ENCODE measurements at places on chromosomes 1 and 21.

GRCh38 chr1:214846276-214846675, 236.3 kb upstream of the KCNK2 start:
- DNase-seq = no peak

GRCh38 chr1:26608895-26609294, 79.3 kb downstream of the RPS6KA1 start:
- DNase-seq = no peak

DNA sequence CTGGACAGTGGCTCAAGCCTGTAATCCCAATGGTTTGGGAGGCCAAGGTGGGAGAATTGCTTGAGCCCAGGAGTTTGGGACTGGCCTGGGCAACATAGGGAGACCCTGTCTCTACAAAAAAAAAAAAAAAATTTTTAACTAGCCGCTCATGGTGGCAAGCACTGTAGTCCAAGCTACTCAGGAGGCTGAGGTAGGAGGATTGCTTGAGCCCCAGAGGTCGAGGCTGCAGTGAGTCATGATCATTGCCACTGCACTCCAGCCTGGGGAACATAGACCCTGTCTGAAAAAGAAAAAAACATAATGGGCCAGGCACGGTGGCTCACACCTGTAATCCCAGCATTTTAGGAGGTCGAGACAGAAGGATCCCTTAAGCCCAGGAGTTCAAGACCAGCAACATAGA, 5.3 kb downstream of the SPATC1L start:
- DNase-seq = no peak

- no peak for DNase-seq
Observed at GRCh38 chr1:228072658-228073043, 9.9 kb upstream of the ARF1 start.

DNA sequence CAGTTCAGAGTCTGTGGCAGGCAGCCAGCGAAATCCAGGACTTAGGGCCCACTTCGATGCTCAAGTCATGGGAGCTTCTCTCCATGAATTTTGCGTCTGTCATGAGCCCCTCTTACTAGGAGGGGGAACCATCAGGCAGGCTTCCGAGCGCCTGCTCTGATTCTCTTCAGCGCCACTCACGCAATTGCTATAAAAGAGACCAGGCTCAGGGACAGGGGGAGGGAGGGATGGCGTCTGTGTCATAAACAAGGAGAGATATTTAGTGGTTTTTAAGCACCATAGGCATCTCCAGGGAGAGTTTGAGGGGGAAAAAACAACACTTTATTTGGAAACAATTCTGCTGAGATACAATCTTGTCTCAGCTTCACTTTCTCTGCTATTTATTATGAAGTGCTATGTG, 60.6 kb downstream of the NAV1 start:
- no peak for DNase-seq

DNA sequence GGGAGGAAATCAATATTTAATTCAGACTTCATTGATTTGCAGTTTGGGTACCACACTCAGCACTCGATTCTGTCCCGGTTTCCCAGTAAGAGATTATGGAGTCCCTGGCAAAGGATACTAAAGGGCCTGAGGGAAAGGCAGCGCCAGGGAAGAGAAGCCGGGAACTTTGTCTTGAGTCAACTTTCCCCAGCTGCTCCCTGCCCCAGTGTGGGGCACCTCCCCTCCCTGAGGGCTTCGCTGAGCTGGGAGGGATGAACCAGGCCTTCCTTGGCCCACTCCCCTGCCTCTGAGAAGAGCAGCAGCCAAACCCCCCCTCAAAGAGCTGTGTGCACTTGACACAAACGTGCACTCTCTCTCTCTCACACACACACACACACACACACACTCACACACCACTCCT, 32.6 kb downstream of the OPTC start:
- DNase-seq = no peak

- no peak for DNase-seq
Observed at GRCh38 chr21:36994501-36995158, 11.9 kb upstream of the RIPPLY3 start.

DNA sequence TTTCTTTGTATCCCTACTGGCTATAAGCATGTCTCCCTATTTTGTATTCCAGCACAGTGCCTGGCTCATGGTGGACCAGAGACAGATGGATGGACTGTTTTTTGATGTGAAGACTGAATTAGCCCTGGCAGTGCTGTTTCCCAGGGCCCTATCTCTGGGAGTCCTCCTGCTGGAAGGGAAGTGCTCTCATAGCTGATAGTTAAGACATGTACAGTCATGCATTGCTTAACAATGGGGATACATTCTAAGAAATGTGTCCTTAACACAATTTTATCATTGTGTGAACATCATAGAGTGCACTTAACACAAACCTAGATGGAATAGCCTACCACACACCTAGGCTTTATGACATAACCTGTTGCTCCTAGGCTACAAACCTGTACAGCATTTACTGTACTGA, 21.1 kb downstream of the TLCD4 start:
- DNase-seq = no peak

DNA sequence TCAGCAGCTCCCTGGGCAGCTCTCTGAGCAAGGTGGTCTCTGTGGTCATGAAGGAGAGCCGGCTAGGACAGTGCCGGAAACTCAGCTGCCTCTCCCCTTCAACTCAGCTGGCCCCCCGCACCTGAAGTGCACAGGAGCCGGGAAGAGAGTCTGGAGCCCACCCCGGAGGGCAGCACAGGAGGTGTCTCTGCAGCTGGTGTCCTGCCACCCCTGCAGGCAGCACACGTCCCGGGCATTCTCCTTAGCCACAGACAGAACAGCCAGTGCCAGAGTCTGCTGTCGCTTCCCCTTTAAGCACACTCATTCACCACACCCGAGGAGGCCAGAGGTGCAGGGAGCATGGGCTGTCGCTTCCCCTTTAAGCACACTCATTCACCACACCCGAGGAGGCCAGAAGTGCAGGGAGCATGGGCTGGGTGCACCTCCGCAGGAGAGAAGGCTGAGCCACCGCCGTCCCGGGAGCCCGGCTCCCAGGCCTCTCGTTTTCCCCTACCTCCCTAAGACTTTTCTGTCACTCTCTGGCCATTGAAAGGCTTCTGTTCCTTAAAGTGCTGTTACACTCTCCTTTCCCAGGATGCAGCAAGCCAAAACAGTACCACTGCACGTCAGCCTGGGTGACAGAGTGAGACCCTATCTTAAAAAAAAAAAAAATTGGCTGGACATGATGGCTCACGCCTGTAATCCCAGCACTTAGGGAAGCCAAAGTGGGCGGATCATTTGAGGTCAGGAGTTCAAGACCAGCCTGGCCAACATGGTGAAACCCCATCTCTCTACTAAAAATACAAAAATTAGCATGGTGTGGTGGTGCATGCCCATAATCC, 16.9 kb upstream of the SAMD11 start:
- DNase-seq = no peak

GRCh38 chr21:41506611-41507520, 1.1 kb downstream of the TMPRSS2 start:
- no peak for DNase-seq

DNA sequence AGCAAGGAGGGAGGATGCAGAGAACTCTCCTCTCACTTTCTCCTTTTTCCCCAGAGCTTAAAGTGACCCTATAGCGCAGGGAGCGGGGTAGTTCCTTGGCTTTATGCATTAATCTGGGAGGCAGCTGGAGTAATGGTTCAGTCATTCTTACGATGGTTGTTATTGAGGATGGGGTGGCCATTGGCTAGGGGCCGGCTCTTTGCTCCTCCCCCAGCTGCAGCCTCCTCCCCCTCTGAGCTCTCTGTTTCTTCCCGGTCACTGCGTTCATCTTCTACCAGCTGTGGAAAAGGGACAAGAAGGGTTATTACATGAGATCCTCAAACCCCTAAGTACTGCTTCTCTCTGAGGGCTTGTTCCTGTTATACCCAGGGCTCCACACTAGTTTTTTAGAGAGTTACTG, 8.6 kb downstream of the CERS2 start:
- no peak for DNase-seq

DNA sequence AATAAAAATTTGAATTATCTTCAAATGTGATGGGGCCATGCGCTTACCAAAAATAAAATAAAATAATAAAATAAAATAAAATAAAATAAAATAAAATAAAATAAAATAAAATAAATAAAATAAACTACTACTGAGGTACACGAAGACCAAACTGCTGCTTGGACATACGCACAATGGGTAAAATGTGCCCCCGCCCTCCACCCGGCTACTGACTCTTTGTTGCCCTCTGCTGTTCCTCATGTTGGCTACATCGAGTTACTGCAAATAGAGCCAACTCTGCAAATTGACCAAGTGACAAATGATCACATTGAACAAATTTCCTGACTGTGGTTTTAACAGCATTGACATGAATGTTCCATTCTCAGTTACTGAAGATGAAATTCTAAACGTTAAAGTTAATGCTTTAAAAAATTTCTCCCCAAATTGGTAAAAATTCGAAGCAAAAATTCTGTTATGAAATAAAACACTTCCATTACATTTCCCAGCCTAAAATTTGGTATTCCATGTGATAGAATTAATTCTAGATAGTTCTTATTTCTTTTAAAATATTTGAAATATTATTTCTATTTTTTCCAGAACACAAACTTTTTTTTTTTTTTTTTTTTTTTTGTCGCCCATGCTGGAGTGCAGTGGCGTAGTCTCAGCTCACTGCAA, 18.8 kb upstream of the MAP1LC3C start:
- DNase-seq = no peak

DNA sequence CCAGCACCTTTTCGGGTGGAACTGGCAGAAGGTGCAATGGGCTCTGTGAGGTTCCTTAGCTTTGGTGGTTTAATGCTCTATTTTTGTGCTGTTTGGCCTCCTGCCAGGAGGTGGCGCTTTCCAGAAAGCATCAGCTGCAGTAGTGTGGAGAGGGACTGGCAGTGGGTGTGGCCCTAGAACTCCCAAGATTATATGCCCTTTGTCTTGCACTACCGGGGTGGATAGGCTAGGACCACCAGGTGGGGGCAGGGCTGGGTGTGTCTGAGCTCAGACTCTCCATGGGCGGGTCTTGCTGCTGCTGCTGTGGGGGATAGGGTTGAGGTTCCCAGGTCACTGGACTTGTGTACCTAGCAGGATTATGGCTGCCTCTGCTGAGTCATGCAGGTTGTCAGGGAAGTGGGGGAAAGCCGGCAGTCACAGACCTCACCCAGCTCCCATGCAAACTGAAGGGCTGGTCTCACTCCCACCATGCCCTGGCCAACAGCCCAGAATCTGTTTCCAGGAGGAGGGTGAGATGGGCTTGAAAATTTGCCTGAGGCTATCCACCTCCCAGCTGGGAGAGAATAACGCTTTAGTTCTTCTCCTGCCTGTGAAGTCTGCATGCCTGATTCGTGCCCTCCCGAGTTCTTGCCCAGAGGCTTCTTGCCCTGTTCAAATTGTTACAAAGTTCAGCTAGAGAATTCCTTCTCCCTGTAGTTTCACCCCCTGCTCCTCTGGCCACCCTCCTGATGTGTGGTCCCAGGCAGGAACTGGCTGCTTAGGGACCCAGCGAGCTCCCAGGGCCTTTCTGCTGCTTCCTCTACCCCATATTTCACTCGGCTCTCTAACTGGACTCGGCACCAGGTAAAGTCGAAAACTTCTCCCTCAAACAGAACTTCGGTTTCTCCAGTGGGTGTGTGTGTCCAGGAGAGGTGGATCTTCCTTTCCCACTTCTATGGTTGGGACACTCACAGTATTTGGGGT, 76.5 kb upstream of the BTG3 start:
- peak; percentile 24 for DNase-seq

DNA sequence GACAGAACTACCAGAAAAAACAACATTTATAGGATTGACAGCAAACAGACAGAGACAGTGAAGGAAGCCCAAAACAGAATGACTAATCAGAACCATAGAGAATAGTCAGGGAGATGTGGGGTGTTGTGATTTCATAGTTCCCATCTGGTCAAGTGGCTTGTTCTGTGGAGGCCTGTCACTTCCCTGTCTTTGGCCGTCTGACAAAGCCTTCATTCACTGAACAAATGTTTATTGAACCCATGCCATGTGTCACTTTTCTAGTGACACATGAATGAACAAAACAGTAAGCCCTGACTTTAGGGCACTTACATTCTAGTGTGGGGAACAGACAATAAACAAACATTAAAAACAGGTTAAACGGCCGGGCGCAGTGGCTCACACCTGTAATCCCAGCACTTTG, 3.2 kb upstream of the SRRM1 start:
- no peak for DNase-seq

DNA sequence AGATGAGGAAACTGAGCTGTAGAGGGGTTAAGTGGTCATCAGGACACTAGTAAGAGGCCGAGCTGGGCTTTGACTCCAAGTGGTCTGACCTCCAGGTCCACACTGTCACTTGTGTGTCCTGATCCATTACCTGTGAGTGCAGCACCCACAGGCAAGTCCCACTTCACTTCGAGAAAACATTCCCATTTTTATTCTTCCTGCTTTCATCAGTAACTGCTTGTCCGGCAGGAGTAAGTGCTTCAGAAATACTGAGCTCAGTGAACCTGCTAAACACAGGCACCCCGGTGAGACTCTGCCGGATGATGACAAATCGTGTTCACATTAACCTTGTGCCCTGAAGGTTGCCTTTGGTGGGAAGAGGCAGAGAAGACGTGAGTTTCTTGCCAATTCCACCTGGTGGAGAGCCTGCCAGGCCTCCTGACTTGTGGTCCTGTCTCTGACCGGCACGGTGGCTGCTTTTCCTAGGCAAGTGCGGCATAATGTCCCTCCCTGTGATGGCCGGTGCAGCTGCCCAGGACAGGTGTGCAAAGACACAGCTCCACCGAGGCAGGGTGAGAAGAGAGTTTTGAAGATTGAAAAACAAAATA, 29.4 kb downstream of the ZBTB18 start:
- no peak for DNase-seq

DNA sequence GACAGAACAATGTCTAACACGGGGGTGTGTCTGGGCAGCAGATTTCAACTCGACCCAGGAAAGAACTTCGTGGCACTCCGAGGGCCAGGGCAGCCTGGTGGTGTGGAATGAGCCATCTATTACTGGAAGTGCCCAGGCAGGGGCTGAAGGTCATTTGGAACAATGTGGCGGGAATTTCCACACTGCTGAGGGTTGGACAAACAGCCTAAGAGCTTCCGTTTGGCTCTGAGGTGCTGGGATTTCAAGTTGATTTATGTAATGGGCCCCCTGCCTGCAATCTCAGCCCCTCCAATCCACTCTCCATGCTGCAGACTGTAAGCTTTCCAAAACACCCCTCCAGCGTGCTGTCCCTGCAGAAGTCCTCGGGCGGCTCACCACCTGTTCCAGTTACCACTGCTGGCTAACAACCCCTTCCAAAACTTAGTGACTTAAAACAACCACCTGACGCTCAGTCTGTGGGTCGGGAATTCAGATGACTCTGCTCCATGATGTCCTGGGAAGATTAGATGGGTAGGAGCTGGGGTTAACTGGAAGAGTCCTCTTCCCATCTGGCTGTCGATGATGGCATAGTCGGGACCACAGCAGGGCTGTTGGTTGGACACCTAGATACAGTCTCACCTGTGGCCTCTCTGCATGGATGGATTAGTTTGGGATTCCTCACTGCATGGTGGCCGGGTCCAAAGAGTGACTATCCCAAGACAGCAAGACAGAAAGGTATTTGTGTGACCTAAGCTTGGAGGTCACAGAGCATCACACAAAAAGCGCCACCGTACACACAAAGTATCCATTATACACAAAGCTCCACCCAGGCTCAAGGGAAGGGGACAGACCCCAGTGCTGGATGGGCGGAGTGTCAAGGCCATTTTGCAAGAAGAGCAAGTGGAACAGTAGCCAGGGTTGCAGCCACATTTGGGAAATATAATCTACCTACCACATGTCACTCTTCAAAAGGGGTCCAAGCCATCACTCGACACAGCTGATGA, 89.7 kb upstream of the IFFO2 start:
- DNase-seq = no peak

GRCh38 chr1:183783342-183783741, 21.6 kb upstream of the RGL1 start:
- no peak for DNase-seq

- no peak for DNase-seq
Observed at GRCh38 chr1:56095696-56096665, 483.4 kb downstream of the PLPP3 start.

GRCh38 chr1:52139817-52140540, 1.9 kb upstream of the ZFYVE9 start:
- DNase-seq = no peak
